ENCODE measurements at places on chromosomes 11 and 22.

DNA sequence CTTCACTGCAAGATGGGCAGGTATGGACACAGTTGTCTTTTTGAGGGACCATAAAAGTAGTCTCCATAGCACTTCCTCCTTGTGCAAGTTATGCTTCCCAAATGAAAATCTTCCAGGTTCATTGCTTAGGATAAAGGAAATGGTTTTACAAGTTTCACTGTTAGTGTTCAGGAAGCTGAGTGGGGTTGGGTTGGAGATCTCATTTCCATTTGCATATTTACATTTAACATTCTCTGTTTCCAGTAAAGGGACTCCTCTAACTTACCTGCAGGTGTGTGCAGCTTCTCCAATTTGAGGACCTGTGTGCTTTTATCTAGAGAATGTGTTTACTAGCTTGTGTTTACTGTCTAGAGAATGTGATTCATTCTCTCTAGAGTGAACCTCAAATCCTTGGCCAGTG is 141.3 kb upstream of the POU2AF2 start:
- no peaks in the 10 kb centered on the region for H3K36me3 ChIP-seq
- H3K4me1 ChIP-seq = no peaks in the 10 kb centered on the region
- H3K27ac ChIP-seq = no peak overlapping the region

GRCh38 chr11:1300569-1301187 is 8.8 kb downstream of the TOLLIP start:
- H3K27me3 ChIP-seq = no peaks in the 10 kb centered on the region
- DNase-seq = no peak

GRCh38 chr11:112881461-112881860 is 79.8 kb upstream of the NCAM1 start:
- no peaks in the 10 kb centered on the region for H3K27me3 ChIP-seq
- H3K27ac ChIP-seq = no peak overlapping the region
- H3K4me1 ChIP-seq = no peaks in the 10 kb centered on the region

DNA sequence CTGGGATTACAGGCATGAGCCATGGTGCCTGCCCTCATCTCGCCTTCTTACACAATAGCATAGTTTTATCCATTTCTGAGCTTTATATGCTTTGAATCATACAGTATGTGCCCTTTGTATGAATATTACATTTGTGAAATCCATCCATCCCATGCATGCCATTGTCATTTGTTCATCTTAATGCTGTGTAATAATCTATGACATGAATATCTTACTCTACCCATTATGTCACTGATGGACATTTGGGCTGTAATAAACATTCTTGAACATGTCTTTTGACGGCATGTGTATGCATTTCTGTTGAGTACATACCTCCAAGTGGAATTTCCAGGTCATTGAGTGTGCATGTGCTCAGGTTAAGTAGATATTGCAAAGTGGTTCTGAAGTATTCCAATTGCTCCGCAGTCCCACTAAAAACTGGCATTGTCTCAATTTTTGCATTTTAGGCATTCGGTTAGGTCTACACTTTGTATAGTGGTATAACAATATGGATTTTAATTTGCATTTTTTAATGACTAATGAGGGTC is 339.3 kb upstream of the SYN3 start:
- no peaks in the 10 kb centered on the region for H3K27me3 ChIP-seq
- H3K27ac ChIP-seq = no peak overlapping the region
- H3K36me3 ChIP-seq = no peaks in the 10 kb centered on the region
- DNase-seq = no peak
- H3K4me3 ChIP-seq = no peak overlapping the region
- H3K4me1 ChIP-seq = no peaks in the 10 kb centered on the region

DNA sequence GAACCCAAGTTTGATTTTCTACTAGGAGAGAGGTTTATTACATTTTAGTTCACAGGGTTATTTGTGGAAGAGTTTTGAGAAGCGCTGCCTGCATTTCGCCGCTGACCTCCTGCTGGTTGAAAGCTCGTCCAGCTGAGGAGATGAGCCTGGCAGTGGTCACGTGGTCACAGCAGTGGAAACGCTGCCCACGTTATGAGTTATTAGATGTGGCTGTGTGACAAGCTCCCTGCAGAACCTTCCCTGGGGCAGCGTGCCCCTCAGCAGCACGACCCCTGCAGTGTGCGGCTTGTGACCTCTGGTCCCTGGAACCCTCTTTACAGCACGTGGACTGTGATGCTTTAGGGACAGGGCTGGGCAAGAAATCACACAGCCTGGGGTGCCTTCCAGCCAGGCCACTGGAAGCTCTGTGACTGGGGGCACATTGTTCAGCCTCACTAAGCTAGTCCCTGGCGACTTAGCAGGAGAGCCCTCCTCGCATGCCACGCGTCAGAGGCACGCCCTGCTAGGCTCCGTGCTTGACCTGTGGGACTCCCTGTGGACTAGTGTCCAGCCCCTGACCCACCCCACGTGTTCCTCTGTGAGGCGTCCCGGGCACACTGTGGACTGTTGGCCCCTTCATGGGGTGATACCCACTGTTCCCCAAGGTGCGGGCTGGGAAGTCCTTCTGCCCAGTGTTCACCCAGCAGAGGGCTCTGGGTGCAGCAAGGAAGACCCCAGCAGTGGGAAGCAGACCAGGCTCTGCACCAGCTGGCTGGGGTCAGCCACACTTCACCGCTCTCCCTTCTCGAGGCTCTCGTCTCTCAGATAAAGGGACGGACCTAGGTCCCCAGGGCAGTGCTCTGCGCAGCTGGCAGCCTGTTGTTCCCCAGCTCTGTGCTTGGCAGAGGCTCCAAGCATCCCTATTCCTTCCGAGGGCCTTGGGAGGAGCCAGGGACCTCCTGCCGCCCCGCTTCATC is 349.5 kb downstream of the TBC1D22A start:
- no peak overlapping the region for H3K4me3 ChIP-seq
- H3K4me1 ChIP-seq = peaks cover 13% of the 10 kb centered on the region
- DNase-seq = no peak

GRCh38 chr11:75743711-75744563 is 24.6 kb upstream of the DGAT2 start:
- peak; percentile 21 for DNase-seq
- H3K4me1 ChIP-seq = peaks cover 7% of the 10 kb centered on the region
- H3K36me3 ChIP-seq = no peaks in the 10 kb centered on the region
- no peak overlapping the region for H3K27ac ChIP-seq
- no peak overlapping the region for H3K4me3 ChIP-seq
- peaks cover 4% of the 10 kb centered on the region for H3K27me3 ChIP-seq

- no peak overlapping the region for H3K27ac ChIP-seq
- no peaks in the 10 kb centered on the region for H3K27me3 ChIP-seq
- H3K4me1 ChIP-seq = no peaks in the 10 kb centered on the region
- H3K36me3 ChIP-seq = no peaks in the 10 kb centered on the region
- H3K4me3 ChIP-seq = no peak overlapping the region
These were observed 1488.6 kb downstream of the BRD1 start for GRCh38 chr22:48338793-48339705.

DNA sequence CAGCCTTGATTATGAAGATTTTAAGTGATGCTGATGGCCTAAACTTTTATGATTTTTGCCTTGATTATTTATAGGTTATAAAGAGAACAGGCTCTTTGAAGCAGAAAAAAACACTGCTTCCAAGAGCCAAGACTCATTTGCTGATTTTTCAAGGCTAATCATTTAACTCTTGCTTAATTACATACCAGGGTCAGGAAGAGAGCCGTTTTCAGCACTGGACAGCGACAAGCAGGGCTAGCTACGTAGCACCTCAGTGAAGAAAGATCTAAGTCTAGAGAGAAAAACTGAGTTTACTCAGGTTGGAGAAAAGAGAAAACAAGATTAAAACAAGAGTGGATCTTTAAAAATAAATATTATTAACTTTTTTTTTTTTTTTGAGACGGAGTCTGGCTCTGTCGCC is 615.4 kb upstream of the B3GAT1 start:
- no peaks in the 10 kb centered on the region for H3K4me1 ChIP-seq
- no peak overlapping the region for H3K27ac ChIP-seq
- H3K4me3 ChIP-seq = no peak overlapping the region
- DNase-seq = no peak

DNA sequence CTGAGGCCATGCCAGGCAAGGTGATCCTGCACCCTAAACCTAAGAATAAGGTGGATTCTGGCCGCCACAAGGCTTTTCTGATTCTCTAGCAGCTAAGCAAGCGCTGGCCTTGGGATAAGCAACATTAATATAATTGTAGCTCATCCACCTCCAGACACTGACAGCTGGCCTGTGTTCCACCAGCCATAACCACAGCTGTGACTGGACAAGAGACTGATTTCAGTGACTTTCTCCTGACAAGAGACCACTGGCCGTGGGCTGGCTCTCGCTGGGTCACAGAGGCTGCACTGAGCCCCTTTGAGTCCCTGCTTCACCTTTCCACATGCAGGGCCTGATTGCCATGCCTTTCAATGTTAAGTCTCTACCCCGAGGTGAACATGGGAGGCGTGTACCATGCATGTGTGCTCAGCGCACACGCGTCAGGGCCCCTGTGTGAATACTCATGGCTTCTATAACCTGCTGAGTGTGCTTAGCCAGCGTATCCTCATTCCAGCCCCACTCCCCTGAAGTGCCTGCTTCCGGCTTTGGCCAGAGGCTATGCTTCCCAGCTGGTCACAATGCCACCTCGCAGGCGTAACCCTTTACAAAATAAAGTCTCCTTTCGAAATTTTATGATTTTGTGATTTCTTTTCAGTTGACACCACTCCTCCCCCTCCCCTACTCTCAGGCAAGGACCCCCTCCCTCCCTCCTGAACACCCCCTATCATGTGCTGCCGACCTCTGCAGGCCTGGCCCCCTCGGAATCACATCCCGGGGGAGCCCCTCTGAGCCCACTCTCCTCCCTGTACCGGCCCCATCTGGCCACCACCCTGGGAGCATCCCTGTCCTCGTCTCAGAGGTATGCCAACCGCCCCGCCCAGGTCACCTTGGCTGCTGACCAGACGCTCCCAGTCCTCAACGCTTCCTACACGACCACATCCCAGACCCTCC is 128.1 kb downstream of the CTTN start:
- DNase-seq = no peak
- H3K4me1 ChIP-seq = peaks cover 8% of the 10 kb centered on the region
- no peak overlapping the region for H3K4me3 ChIP-seq
- no peak overlapping the region for H3K27ac ChIP-seq
- H3K36me3 ChIP-seq = no peaks in the 10 kb centered on the region
- H3K27me3 ChIP-seq = peaks cover 3% of the 10 kb centered on the region

GRCh38 chr11:111694851-111695250 is 71.3 kb downstream of the PPP2R1B start:
- no peak overlapping the region for H3K27ac ChIP-seq
- no peaks in the 10 kb centered on the region for H3K27me3 ChIP-seq
- no peak for DNase-seq
- H3K4me3 ChIP-seq = no peak overlapping the region
- no peaks in the 10 kb centered on the region for H3K4me1 ChIP-seq
- no peaks in the 10 kb centered on the region for H3K36me3 ChIP-seq

DNA sequence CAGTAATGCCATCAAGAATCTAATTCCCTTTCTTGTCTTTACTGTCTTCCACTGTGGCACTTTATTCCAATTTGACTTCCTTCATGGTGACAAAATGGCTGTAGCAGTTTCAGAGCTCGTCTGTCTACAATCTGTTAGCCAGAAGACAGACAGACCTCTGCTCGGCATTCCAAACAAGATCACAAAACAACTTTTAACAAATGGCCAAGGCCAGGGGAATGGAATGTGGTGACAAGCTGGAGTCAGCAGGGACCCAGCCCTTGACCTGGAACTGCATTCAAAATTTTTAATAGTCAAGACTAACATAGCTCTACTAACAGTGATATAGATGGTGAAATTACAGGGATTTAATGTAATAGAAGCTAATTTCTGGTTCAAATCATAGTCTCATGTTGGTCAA is 637.2 kb downstream of the ETS1 start:
- H3K27me3 ChIP-seq = no peaks in the 10 kb centered on the region
- H3K27ac ChIP-seq = no peak overlapping the region
- H3K4me1 ChIP-seq = no peaks in the 10 kb centered on the region
- H3K4me3 ChIP-seq = no peak overlapping the region
- H3K36me3 ChIP-seq = no peaks in the 10 kb centered on the region

DNA sequence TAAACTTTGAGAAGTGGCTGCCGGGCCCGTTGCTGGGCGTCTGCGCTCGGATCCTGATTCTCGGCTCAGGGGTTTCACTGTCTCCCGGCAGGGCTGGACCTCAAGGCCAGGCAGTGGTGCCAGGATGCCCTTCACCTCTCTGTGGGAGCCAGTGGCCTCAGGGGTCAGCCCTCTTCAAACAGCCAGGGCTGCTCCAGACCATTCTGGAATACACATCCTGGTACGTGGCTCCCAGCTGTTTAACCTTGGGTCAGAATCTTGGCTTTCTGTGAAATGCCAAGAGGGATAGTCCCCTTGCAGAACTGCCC is 70.5 kb downstream of the MPPED1 start:
- no peak overlapping the region for H3K27ac ChIP-seq
- H3K27me3 ChIP-seq = no peaks in the 10 kb centered on the region
- no peak for DNase-seq
- H3K4me3 ChIP-seq = no peak overlapping the region
- no peaks in the 10 kb centered on the region for H3K4me1 ChIP-seq

GRCh38 chr11:40186437-40187263 is 1272.8 kb downstream of the LRRC4C start:
- no peaks in the 10 kb centered on the region for H3K4me1 ChIP-seq
- H3K4me3 ChIP-seq = no peak overlapping the region
- DNase-seq = no peak

DNA sequence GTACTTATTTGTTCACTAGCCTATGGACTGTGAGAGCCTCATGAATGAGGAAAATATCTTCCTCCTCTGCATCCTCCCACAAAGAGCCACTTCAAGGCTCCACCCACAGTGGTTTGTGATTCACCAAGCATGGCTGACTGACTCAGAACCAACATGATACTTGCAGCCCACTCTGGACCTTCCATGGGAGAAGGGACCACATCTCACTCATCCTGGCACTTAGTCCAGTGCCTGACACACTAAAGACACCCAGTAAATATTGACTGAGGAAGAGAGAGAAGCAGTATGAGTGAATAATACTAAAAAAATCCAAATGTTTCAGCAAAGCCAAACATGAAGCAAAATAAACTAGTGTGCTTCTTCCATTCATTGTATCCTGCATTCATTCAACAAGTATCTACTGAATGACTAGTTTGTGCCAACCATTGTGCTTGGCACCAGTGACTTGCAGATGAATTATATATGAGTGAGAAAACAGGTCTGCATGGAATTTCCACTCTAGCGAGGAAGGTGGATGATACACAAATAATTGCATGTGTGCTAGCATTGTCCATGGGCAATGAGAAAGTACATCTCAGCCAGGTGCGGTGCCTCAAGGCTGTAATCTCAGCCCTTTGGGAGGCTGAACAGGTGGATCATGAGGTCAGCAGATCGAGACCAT is 54.9 kb upstream of the BLID start:
- no peak overlapping the region for H3K4me3 ChIP-seq
- H3K27ac ChIP-seq = peak overlapping the region; percentile 89
- peaks cover 63% of the 10 kb centered on the region for H3K4me1 ChIP-seq
- H3K27me3 ChIP-seq = no peaks in the 10 kb centered on the region
- H3K36me3 ChIP-seq = peaks cover 16% of the 10 kb centered on the region

DNA sequence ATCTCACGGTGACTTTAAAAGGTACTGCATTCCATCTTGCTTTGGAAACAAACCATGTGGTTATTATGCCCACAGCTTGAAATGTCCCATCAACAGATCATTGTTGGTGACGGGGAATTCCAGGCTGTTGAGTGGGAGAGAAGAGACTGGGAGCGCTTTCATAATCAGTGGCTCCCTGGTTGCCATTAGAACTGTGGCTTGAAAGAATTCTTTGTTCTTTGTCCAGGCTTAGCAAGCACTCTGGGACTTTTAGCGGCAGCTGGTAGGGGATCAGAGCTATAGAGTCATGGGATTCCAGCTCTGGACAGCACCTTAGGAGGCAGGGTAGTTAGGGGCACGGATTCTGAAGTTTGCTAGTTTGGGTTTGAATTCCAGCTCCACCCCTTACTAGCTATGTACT is 22.0 kb downstream of the MMP20 start:
- H3K4me1 ChIP-seq = peaks cover 29% of the 10 kb centered on the region
- no peak for DNase-seq
- H3K36me3 ChIP-seq = no peaks in the 10 kb centered on the region
- no peak overlapping the region for H3K4me3 ChIP-seq

- no peaks in the 10 kb centered on the region for H3K4me1 ChIP-seq
- no peak for DNase-seq
- H3K4me3 ChIP-seq = no peak overlapping the region
- peaks cover 8% of the 10 kb centered on the region for H3K36me3 ChIP-seq
These were observed 1.3 kb downstream of the C11orf42 start for GRCh38 chr11:6206456-6207180.
